ENCODE measurements at places on chromosomes 6 and 20. TPM values are rescaled to one million over a fixed set of nuclear protein-coding genes. Genes with fewer than 3 reads are reported as not detected.

DNA sequence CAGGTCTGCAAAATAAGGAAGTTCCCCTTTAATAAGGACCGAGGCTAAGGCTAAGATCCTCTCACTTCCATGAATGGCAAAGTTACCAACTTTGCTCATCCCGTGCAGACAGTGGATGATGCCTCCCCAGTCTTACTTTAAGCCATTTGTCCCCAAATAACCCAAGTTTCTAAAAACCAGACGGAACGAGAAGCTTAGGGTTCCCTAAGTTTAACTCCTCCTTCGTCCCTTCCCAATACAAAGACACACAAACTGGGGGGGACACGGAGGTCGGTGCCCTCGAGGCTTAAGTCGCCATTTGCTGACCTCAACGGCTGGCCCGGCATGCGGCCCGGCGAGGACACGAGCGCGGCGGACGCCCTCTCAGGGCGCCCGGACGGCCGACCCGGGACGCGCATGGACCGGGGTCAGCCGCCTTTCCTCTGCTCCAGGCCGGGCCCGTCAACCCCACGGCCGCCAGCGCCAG is 527 bp downstream of the FBXO30 start:
- DNase-seq: no peak

The TNFRSF6B gene
- total RNA-seq: 91.9 TPM

GRCh38 chr6:7238900-7239589 is 74.0 kb downstream of the SSR1 start:
- DNase-seq: peak; percentile 74

DNA sequence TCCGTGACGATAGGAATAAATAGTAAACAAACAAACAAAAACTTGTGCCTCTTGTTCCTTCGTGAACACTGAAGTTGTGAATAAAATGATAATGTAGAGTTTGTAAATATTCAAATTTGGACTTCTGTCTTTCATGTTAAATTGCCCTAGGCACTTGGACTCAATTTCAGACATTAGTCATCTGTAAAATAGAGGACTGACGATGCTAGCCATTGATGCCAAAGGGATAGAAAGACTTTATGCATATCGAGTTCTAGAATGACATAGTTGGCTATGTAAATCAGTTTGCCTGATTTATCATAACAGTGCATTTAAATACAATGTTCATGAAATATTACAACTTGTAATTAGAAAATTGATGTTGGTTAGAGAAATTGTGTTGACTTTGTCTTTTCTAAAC is 45.9 kb upstream of the FLRT3 start:
- DNase-seq: no peak

DNA sequence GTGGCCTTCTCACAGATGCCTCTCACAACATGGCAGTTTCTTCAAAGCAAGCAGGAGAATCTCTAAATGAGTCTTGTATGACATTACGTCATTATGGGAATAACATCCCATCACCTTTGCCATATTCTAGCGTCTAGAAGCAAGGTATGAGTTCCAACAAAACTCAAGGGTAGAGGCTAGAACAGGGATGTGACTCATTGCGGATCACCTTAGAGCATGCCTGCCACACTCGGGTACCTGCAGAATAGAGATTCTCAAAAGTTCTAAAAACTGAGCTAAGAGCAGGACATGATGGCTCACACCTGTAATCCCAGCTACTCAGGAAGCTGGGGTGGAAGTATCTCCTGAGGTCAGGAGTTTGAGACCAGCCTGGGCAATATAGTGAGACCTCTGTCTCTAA is 182.8 kb downstream of the SLC16A10 start:
- DNase-seq: no peak

The MCHR2 gene
- total RNA-seq: not detected

The VGLL2 gene
- total RNA-seq: not detected

GRCh38 chr6:84448331-84448730 is 220.9 kb upstream of the CEP162 start:
- DNase-seq: no peak

The WFDC12 gene
- not detected for total RNA-seq

GRCh38 chr20:45963059-45964005 is 8.7 kb downstream of the ZNF335 start:
- DNase-seq: no peak

The CPXM1 gene
- total RNA-seq: 39.1 TPM

- DNase-seq: no peak
Measured at GRCh38 chr20:51533291-51534172, 9.0 kb downstream of the NFATC2 start.

GRCh38 chr6:45677381-45678284 is 299.9 kb upstream of the SUPT3H start:
- DNase-seq: no peak

The SOX18 gene
- 8.0 TPM for total RNA-seq

- DNase-seq: peak; percentile 29
Measured at GRCh38 chr20:8305449-8305978, 173.4 kb downstream of the PLCB1 start.

GRCh38 chr6:20404641-20405032 is 3.0 kb downstream of the E2F3 start:
- no peak for DNase-seq

DNA sequence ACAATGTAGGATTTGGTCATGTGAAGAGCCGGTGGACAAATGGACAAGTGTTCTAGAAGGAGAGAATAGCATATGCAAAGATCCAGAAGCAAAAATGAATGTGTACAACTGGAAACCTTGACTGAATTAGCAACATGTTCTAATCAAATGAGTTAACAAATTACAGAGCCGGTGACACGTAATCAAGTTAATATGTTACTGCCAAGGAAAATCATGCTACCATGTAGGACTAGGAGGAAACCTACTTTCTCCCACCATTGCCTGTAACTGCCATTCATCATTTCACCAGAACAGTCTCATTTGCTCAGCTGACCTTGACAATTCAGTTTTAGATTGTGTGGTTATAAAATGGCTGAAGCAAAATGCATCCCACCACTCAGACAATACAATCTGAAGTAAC is 179.4 kb downstream of the KIF16B start:
- DNase-seq: no peak

DNA sequence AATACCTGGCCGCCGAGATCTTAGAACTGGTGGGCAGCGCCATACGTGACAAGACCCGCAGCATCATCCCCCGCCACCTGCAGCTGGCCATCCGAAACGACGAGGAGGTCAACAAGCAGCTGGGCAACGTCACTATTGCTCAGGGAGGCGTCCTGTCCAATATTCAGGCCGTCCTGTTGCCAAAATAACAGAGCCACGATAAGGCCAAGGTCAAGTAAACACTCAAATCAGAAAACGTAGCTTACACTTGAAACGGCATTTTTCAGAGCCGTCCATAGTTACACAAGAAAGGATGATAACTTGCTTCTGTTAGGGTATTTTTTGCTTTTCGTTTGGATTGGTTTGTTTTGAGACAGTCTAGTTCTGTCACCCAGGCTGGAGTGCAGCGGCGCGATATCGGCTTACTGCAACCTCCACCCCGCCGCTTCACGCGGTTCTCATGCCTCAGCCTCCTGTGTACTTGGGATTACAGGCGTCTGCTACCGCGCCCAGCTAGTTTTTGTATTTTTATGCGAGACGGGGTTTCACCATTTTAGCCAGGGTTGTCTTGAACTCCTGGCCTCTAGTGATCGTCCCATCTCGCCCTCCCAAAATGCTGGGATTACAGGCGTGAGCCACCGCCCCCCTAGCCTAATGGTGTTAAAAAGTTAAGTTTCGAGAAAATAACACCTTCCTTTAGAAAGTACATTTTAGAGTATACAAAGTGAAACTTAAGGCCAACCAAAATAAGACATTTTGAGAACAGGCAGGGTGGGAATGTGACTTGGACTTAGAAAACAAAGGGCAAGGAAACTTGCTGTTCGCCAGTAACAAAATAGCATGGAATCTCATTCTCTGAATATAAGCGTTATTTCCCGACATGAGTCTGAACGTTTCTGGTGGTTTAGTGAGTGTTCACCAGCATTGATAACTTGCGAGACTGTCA is 42.8 kb upstream of the HFE start:
- no peak for DNase-seq

- DNase-seq: no peak
Measured at GRCh38 chr20:48583171-48583570, 244.6 kb downstream of the PREX1 start.

The REM1 gene
- total RNA-seq: 12.3 TPM

- no peak for DNase-seq
Measured at GRCh38 chr6:121319112-121319553, 15.1 kb downstream of the TBC1D32 start.

- no peak for DNase-seq
Measured at GRCh38 chr20:1754749-1755148, 97.2 kb upstream of the SIRPG start.

The SLC26A8 gene
- 3.3 TPM for total RNA-seq

DNA sequence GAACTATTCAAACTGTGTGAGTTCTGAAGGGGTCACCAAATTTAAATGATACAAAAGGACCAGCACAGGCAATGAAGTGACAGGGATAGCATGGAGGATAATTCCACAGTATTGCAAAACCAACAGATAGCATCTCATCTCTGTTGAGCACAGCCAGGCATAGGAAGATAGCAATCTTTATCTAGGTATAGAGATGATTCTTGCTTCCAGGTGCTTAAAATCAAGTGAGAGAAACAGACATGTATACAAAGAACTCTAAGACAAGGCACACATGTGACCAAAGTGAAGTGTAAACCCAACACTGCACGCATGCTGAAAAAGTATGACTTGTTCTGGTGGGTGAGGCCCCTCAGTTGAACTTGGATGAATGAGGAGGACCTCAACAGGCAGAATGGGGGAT is 48.4 kb upstream of the ARMC2 start:
- no peak for DNase-seq

- no peak for DNase-seq
Measured at GRCh38 chr6:71138376-71138775, 150.2 kb upstream of the OGFRL1 start.

The RBM24 gene
- 0.93 TPM for total RNA-seq

DNA sequence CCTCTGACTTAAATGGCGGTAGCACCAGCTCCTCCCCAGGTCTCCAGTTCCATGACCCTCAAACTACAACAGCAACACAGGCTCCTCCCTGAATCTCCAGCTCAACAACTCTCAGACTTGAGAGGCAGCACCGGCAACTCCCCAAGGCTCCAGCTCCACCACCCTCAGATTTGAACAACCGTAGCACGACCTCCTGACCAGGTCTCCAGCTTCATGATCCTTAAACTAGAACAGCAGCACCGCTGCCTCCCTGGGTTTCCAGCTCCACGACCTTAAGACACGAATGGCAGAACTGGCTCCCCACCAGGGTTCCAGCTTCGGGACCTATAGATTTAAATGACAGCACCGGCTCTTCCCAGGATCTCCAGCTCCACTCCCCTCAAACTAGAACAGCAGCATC is 325.8 kb downstream of the PREX1 start:
- no peak for DNase-seq

The GTSF1L gene
- total RNA-seq: not detected

The TOMM6 gene
- 122 TPM for total RNA-seq

- no peak for DNase-seq
Measured at GRCh38 chr6:1631251-1631650, 21.5 kb downstream of the FOXC1 start.

DNA sequence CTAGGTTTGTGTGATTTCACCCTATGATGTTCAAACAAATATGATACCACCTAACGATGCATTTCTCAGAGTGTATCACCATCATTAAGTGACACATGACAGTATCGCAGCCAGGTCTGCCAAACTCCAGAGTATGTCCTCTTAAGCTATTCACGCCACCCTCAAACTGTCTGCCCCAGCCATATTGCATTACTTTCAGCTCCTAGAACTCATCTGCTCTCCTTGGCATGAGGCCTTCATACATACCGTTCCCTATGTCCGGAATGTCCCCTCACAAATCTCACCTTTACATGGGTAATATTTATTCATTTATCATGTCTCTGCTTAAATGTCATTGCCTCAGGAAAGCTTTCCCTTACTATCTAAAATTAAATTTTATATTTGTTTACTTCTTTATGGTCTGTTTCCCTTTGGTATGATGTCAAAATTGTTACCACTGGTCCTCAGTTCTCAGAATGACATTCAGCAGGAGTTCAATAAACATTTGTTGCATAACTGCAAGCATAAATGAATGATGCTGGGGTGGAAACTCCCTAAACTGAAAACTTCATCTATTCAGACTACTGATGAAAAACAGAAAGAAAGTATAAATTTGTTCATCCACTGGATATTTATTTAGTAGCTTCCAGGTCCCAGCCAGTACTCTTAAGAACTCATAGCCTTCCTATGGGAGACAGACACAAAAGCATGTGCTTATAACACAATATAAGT is 3.2 kb downstream of the SESN1 start:
- no peak for DNase-seq

DNA sequence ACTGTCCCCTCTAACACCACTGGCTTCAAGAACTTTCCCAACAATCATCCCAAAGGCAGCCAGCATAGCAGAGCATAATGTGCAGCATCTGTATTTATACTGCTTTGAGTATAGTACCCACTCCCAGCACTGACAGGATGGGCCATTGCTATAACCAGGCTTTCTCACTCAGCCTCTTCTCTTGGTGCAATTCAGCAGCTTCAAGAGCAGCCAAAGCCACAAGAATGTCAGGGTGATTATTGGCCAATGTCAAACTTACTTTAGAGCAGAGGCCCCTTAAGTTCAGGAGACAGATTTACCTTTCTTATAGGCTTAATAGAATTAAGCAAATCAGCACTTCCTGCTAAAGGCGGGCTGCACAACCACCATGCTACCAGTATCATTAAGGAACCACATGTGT is 232.4 kb upstream of the RSPO3 start:
- no peak for DNase-seq

GRCh38 chr6:154041001-154041400 is 2.0 kb downstream of the OPRM1 start:
- no peak for DNase-seq

The C6orf132 gene
- 3.9 TPM for total RNA-seq
